ENCODE measurements at places on chromosomes 7 and 10. TPM values are rescaled to one million over a fixed set of nuclear protein-coding genes. Genes with fewer than 3 reads are reported as not detected.

DNA sequence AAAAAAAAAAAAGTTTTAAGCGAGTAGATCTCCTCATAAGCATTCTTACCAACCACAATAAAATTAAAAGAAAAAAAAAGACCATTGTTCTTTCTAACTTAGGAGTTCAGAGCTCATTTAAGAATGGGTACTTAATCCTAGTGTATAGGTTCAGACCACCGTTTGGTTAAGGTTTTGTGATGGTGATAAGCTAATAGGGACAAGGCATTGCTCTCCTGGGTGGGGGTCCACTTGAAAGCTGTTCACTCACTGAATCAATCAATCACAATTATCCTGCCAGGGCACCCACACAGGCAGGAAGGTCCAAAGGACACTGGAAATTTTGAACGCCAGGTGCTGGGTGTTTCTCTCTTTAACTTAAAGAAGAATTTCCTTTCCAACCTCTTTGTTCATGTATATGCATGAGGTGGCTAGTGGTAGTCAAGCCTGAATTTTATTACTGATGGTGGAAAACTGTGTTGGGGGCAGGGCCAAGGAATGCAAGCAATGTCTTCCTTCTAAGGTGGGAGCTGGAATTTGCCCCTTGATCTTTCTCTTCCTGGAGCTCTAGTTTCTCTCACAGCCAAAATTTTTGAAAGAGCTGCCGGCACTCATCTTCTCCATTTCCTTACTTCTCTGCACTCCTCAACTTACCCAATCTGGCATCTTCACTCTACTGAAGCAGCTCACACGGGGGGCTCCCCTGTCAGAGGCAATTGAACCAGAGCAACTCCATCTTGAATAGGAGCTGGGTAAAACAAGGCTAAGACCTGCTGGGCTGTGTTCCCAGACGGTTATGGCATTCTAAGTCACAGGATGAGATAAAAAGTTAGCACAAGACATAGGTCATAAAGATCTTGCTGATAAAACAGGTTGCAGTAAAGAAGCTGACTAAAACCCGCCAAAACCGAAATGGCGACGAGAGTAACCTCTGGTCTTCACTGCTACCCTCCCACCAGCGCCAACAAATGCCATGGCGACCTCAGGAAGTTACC lies 7.5 kb upstream of the FAM131B start:
- peaks cover 6% of the 10 kb centered on the region for H3K4me1 ChIP-seq
- no peak overlapping the region for H3K27ac ChIP-seq
- no peaks in the 10 kb centered on the region for H3K36me3 ChIP-seq

DNA sequence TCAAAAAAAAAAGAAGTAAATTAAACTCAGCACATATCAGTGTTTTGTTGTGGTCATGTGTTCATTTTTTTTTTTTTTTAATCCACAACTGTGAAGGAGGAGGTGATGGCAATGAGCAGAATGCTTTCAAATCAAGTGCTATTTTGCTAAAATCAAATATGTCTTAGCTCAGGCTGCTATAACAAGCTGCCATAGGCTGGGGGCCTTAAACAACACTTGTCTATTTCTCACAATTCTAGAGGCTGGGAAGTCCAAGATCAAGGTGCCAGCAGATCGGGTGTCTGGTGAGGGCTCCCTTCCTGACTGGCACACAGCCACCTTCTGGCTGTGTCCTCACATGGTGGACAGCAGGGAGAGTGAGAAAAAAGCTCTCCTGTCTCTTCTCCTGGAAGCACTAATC lies 203.9 kb downstream of the FAM107B start:
- H3K27ac ChIP-seq, result no peak overlapping the region
- peaks cover 5% of the 10 kb centered on the region for H3K4me1 ChIP-seq
- H3K4me3 ChIP-seq, result no peak overlapping the region
- no peaks in the 10 kb centered on the region for H3K27me3 ChIP-seq

The TRIM74 gene
- total RNA-seq, result 0.91 TPM

The SHOC2 gene
- 80.7 TPM for total RNA-seq

DNA sequence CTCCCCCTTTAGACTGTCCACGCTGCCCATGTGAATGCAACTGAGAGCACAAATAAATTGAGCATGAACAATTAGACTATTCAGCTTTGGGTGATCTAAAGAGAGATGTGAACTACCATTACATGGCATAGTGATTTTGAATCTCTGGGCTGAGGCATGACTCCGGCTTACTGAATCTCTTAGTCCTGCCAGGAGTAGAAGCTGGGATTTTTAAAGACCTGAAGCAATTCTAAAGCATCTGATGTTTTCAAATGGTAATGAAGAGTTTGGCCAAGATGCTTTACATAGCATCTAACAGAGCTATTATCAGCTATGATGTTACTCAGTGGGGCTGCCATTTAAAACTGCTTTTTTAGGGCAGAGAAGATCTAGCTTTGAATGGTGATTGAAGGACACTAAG lies 1059.1 kb downstream of the SORCS3 start:
- no peaks in the 10 kb centered on the region for H3K4me1 ChIP-seq
- no peaks in the 10 kb centered on the region for H3K36me3 ChIP-seq
- no peaks in the 10 kb centered on the region for H3K27me3 ChIP-seq

The SAMD9L gene
- total RNA-seq, result 55.6 TPM
